Hepatic stellate cell (primary cell): ENCODE measurements at places on chromosomes 1 and 21.

DNA sequence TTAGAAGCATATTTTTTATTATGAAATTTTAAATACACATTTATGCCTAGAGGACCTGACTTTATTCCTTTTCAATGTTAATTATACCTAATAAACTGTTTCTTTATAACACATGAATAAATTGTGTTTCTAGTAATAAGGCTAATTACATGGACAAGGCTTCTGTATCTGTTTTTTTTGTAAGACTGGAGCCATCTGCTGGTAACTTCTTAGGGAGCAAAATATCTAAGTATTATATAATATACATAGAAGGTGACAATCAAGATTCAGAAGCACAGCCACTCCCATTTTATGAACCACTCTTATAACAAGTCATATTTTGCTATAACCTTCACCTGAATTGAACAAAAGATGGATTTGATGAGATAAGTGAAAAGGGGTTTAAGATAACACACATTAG is 84.2 kb downstream of the LBR start:
- no peak for DNase-seq

DNA sequence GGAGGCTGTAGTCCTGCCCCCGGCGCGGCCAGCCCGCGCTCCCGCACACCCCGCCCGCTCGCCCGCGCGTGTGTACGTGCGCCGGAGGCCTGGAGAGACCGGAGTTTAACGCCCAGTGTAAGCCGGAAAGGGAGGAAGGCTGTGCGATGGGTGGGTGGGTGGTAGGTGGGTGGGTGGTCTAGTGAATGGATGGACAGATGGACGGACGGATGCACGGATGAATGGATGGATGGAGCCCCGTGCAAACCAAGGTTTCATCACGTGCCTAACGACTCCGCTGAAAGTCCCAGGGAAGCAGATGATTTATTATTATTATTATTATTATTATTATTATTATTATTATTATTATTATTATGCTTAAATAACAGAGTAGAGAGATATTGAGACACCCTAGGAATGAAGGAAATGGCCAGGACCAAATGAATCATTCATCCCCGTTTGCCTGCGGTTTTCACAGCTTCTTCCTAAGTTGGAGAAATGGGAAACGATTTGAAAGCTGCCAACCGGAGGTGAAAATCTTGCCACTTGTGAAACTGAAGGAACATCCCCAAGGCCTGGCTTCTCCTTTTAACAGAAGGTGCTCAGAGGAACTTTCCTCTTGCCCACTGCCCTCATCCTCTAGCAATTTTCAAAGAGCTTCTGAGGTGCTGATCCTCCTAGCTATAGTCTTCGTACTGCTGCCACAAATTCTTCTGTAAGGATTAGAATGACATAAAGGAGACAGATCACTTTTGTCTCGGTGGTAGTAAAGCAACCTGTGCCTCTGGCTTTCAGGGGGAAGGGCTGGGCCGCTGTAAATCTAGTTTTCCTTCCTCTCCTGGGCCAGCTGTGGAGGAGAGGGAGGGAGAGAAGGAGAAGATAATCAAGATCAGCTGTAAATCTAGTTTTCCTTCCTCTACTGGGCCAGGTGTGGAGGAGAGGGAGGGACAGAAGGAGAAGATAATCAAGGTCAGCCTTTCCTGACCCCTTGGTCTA is 648 bp upstream of the RGS7 start:
- DNase-seq, result no peak

DNA sequence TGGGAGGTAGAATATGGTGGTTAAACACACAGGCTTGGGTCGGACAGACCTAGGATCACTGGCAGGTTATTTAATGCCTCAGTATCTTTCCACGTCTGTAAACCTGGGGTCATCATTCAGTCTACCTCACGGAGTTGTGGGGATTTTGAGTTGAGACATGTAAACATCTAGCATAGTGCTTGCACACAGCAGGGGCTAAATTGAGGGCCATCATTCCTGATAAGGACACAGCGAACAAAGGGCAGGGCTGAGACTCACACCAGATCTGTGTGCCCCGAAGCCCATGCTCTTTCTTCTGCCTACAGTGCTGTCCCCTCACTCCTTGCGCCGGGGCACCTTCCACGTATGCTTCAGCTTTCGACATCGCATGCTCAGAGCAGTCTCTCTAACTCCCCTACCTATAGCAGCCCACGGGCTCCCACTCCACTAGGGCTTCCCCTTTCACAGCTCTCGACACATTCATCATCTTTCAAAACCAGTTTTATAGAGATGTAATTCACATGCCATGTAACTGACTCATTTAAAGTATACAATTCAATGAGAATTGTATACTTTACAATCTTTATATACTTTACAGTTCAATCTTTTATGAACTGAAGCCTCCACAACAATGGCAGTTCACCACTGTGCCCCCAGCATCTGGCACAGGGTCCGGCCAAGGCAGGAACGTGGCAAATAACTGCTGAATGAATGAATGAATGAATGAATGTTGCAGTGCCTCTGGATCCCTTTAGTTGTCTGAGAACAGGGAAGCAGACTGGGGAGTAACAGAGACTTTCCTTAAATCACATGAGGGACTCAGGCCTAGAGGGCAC is 48.0 kb downstream of the GPR161 start:
- DNase-seq, result no peak

DNA sequence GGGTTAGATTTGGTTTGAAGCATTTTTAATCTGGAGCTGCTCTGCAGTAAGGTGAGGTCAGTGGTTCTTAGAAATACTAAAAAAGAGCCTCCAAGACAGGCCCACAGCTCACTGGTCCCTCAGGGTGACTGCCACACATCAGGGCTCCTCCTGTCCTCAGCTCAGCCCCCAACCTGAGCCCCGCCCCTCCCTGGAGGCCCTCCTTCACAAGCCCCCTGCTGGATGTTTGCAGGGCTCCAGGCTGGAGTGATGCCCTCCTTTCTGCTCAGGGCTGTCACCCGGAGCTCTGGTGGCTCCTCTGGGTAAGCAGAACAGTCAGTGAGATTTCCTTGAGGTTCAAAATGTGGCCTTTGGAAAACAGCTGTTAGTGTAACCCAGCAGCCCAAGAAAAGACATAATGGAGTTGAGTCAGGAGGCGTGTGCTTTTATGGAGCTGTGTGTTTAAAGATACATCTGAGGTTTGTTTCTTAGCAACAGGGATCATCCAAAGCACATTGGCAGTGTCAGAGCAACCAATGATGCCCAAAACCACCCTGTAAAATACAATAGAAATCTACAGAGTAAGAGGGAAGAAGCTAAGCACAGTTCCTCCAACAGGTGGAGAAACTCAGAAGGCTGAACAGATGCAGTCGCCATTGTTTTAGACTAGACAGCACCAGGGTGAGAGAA is 21.4 kb downstream of the STUM start:
- peak; percentile 40 for DNase-seq

DNA sequence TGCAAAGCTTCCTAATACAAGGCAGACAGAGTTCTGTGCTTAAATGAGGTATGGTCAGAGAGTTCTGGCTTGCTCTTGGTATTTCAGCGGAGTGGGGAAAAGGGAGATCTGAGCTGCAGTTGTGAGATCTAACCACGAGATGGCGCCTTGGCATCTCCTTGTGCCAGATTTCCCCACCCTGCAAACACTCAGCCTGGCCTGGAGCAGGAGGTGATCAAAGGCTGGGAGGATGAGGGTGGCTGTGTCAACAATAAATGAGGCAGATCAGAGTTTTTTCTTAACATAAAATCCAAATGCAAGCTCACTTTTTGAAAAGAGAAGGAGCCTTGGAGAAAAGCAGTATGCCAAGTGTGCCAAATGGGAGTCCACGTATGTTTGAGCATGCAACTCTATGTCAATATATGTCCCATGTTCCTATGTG is 4.1 kb upstream of the TFAP2E start:
- peak; percentile 86 for DNase-seq

DNA sequence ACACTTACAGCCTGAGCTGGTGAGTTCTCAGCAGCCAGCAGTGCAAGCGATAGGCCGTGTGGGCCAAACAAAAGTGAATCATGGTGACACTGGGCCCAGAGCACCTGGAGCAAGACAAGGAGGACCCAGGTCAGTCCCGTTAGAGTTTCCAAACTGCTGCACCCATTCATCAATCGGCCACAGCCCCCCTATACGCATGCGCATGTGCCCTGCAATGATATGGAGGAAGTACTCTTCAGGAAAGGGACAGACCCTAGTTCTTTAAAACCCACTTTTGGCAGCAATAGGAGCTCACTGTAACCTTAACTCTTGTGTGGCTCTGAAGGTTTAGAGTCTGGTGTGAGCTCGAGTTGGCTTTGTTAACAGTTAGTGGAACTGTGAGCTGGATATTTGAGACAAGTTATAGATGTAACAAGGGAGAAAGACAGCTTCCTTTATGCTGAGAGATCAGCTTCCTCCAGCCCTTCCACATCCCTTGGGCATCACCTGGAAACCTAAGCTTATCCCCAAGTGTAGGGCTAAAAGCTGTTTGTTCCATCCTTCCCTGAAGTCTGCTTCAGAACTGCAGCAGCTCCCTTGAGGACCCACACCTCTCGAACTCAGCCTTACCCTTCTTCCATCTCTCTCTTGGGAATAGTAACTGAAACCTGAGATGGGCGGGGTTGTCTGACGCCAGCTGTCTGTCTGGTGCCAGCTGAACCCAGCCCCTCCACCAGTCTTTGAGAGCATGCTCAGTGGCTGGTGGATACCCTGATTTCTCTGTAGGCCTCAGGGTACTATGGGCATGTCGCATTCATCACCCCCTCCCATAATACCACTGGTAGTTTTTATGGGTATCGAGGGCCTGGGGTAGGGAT is 17.7 kb downstream of the NMNAT1 start:
- no peak for DNase-seq

GRCh38 chr1:15762546-15762945 is 4.0 kb downstream of the FBLIM1 start:
- no peak for DNase-seq

- DNase-seq, result no peak
Observed at GRCh38 chr21:39029900-39030884, 153.1 kb downstream of the PSMG1 start.
